ENCODE measurements at places on chromosomes 11 and 22.

DNA sequence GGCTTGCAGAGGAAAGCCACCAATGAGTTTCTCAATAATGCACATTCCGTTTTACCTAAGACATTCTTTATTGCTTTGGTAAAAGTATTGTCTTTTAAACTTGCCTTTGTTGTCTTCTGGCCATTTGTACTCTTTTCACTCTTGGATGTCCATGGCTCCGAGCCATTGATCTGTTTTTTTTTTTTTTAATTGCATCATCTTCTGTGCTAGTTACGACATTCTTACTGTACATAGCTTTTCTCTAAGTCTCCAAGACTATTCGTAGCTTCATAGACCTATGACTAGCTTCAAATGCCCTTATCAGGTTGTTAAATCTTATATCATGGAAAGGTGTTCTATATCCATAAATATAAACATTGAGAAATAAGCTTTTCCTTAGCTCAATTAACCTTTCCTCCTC lies 1522.6 kb downstream of the FAM181B start:
- no peak overlapping the region for H3K4me3 ChIP-seq
- no peak overlapping the region for H3K27ac ChIP-seq
- H3K36me3 ChIP-seq, result no peaks in the 10 kb centered on the region
- H3K4me1 ChIP-seq, result no peaks in the 10 kb centered on the region
- no peak for DNase-seq

- H3K27ac ChIP-seq, result no peak overlapping the region
- no peaks in the 10 kb centered on the region for H3K27me3 ChIP-seq
- DNase-seq, result no peak
- H3K4me1 ChIP-seq, result peaks cover 5% of the 10 kb centered on the region
- H3K36me3 ChIP-seq, result no peaks in the 10 kb centered on the region
These were observed 62.2 kb upstream of the FDX1 start for GRCh38 chr11:110367571-110367970.

DNA sequence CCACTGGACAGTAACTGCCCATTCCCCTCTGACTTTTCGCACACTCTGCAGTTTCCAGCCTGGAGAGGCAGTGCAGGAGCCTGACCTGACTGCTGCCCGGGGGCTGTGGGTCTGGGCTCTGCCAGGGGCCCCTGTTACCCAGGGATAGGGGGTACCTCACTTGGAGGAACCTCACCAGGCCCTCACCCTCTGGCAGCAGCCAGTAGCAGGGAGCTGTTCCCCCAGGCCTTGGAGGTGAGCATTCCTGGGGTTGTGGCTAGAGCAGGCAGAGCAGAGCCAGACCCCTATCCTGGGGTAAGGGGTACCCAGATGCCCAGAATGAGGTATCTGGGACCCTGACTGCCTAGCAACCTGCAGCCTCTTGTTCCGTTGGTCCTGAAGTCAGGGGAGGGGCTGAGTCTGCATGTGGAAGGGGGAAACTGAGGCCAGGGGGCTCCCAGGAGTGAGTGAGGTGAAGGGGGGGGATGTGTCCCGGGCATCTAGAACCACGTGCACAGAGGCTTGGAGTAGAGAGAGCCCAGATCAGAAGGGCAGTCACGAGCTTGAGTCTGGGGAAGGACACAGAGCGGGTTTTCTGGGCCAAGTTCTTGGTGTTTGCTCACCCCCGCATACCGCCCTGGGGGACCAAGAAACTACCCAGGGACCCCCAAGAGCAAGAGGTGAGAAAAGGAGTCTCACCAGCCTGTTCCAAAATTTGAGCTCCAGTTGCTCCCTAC lies 43.9 kb upstream of the ACCSL start:
- no peaks in the 10 kb centered on the region for H3K4me1 ChIP-seq
- H3K4me3 ChIP-seq, result no peak overlapping the region
- H3K27me3 ChIP-seq, result peaks cover 2% of the 10 kb centered on the region
- H3K27ac ChIP-seq, result no peak overlapping the region
- no peaks in the 10 kb centered on the region for H3K36me3 ChIP-seq

DNA sequence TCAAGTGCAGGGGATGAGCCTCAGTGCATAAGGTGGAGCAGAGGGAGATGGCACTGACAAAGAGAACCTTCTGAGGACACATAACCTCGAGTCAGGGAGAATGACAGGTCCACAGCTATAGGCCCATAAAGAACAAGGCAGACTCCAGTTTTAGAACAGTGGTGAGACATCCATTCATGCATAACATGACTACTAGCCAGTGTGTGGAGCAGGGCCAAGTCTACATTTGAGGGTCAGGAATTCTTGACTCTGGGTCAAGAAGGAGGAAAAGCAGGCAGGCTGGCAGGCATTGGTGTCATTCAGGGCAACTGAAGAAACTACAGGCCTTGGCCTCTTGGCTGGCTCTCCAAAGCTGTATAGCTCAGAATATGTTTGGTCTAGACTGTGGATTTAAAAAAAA lies 54.9 kb downstream of the MTNR1B start:
- no peaks in the 10 kb centered on the region for H3K4me1 ChIP-seq
- no peaks in the 10 kb centered on the region for H3K27me3 ChIP-seq
- H3K36me3 ChIP-seq, result no peaks in the 10 kb centered on the region
- no peak for DNase-seq
- no peak overlapping the region for H3K4me3 ChIP-seq

DNA sequence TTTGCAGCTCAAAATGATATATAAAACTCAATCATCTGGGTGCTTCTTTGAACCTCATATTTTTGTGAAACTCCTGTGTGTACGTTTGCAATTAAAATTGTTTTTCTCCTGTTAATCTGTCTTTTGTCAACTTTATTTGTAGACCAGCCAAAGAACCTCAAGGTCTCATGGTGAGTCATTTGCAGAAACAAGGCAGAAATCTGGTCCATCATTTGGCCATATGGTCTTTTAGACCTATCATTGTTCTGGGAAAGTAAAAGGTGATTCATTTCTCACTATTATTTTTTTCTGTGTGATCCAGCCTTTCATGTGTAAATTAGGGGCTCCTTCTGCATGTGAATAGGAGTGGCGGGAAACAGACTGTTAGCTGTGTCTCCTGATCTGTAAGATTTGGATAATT lies 399.1 kb upstream of the DDI1 start:
- H3K36me3 ChIP-seq, result no peaks in the 10 kb centered on the region
- H3K4me3 ChIP-seq, result no peak overlapping the region
- H3K27ac ChIP-seq, result no peak overlapping the region
- H3K27me3 ChIP-seq, result no peaks in the 10 kb centered on the region
- no peaks in the 10 kb centered on the region for H3K4me1 ChIP-seq

DNA sequence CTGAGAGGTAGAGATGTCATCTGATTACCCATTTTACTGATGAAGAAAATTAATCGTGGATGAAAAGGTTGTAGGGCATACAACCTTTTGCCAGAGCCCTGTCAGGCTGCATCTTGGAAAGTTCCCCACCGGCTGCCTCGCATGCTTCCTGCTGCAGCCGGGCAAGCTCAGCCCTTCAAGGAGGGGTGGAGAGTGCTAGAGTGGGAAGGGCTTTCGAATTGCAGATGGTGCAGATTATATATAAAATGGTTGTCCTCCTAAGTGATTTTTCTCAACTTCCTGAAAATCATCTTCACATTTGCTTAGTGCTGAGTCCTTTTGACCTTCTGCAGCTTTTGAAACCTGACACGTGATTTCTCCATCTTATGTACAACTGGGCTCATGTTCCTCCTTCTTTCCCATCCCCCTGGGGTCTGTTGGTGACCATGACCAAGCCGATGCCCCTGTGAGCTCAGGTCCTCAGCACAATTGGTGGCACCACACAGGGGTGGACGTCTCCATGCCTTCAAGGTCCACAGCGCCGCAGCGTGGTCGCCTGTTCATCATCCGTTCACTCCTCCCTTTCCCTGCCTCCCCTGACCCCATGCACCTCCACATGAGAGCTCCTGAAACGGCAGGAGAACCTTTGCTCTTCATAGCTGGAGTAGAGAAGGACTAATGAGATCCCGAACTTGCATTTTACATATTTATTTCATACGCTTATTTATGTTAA lies 47.6 kb upstream of the MYO18B start:
- H3K4me1 ChIP-seq, result no peaks in the 10 kb centered on the region
- H3K4me3 ChIP-seq, result no peak overlapping the region
- H3K27me3 ChIP-seq, result no peaks in the 10 kb centered on the region
- peaks cover 8% of the 10 kb centered on the region for H3K36me3 ChIP-seq
- H3K27ac ChIP-seq, result no peak overlapping the region

DNA sequence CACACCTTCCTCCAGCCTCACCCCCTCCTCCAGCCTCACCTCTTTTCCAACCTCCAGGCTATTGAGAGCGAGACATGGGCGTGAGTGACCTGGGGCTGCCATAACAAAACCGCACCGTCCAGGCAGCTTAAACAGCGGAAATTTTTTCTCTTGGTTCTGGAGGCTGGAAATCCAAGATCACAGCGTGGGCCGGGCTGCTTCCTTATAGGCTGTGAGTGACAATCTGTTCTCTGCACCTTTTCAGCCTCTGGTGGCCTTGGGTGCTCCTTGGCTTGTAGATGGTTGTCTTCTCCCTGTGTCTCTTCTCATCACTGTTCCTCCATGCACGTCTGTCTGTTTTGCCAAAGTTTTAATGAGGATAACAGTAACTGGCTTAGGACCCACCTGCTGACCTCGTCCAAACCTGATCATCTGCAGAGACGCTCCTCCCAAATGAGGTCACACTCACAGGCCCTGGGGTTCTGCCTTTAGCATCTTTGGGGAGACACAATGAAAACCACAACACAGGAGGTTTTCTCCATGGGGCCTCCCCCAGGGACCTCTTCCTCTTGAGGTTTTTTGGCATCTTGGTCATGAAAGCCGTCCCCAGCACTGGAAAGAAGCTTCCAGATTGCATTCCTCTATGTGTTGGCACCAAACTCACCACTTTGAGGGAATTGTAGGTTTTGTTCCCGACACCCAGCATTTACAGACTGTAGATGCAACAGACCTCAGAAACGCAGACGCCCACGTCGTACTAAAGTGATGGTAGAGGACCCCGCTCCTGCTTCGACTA lies 878.1 kb downstream of the BRD1 start:
- H3K4me1 ChIP-seq, result no peaks in the 10 kb centered on the region
- H3K27me3 ChIP-seq, result peaks cover 5% of the 10 kb centered on the region
- no peak overlapping the region for H3K27ac ChIP-seq

GRCh38 chr22:36212901-36213300 lies 11.3 kb upstream of the APOL4 start:
- H3K27ac ChIP-seq, result no peak overlapping the region
- H3K36me3 ChIP-seq, result no peaks in the 10 kb centered on the region
- no peak for DNase-seq

GRCh38 chr11:95444309-95445241 lies 213.6 kb upstream of the SESN3 start:
- H3K27ac ChIP-seq, result no peak overlapping the region
- no peak for DNase-seq
- H3K27me3 ChIP-seq, result no peaks in the 10 kb centered on the region
- H3K36me3 ChIP-seq, result no peaks in the 10 kb centered on the region
- H3K4me1 ChIP-seq, result peaks cover 17% of the 10 kb centered on the region

DNA sequence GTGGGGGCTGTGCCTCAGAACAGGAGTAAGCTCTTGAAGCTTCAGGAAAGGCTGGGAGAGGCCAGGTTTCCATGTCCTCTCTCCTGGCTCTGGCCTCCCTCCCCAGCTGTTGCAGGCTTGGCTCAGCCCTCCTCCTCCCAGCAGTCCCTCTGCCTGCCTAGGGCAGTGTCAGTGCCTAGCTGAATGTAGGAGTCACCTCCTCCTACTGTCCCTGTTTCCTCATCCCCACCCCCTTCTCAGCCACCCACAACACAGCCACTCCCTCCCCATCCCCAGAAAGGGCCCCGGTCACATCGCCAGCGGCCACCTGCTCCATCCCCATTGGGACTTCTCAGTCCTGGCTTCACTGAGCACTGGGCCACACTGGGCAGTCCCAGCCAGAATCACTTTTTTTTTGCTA lies 2.9 kb upstream of the FBLN1 start:
- DNase-seq, result no peak
- H3K4me1 ChIP-seq, result peaks cover 5% of the 10 kb centered on the region
- H3K27ac ChIP-seq, result no peak overlapping the region
- peaks cover 40% of the 10 kb centered on the region for H3K27me3 ChIP-seq
- no peaks in the 10 kb centered on the region for H3K36me3 ChIP-seq

GRCh38 chr11:119320776-119321524 lies 4.0 kb upstream of the MCAM start:
- peaks cover 21% of the 10 kb centered on the region for H3K27me3 ChIP-seq
- H3K27ac ChIP-seq, result peak overlapping the region; percentile 69
- H3K4me1 ChIP-seq, result peaks cover 19% of the 10 kb centered on the region
- DNase-seq, result peak; percentile 67
